H7 (cell line): ENCODE measurements at places on chromosomes 16 and 17. TPM values are rescaled to one million over a fixed set of nuclear protein-coding genes. Genes with fewer than 3 reads are reported as not detected.

DNA sequence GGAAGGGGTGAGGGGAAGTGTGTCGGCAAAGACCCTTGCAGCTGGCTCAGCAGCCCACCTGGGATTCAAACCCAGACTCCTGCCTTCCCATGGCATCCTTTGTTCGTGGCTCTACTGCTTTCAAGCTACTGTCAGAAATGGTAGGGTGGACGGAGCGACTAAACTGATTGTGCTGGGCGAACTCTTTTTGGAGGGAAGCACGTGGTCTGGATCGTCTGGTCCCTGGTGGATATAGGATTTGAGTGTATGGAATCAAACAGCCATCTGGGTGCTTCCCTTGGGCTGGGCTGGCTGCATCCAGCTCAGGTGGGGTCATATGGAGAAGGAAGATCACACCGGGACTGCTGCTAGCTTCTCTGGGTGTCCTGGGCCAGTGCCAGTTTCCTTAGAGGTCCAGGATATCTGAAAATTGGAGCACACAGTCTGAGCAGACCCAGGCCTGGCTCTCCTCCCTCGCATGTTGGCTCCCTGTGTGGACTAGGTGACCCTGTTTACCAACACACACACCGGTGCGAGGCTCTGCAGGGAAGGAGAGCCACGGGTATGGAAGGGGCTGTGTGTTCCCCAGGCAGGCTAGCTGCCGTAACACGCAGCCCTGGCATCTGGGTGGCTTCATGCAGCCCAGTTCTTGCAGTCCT lies 8.6 kb downstream of the CMIP start:
- no peak for DNase-seq

Gene HSF5
- not detected in 2 replicates for total RNA-seq

Gene LPO
- not detected in 2 replicates for total RNA-seq

- no peak for DNase-seq
These were observed 22.7 kb upstream of the ZC3H7A start for GRCh38 chr16:11819798-11820197.

GRCh38 chr17:30326809-30327208 lies 7.0 kb downstream of the TMIGD1 start:
- no peak for DNase-seq

DNA sequence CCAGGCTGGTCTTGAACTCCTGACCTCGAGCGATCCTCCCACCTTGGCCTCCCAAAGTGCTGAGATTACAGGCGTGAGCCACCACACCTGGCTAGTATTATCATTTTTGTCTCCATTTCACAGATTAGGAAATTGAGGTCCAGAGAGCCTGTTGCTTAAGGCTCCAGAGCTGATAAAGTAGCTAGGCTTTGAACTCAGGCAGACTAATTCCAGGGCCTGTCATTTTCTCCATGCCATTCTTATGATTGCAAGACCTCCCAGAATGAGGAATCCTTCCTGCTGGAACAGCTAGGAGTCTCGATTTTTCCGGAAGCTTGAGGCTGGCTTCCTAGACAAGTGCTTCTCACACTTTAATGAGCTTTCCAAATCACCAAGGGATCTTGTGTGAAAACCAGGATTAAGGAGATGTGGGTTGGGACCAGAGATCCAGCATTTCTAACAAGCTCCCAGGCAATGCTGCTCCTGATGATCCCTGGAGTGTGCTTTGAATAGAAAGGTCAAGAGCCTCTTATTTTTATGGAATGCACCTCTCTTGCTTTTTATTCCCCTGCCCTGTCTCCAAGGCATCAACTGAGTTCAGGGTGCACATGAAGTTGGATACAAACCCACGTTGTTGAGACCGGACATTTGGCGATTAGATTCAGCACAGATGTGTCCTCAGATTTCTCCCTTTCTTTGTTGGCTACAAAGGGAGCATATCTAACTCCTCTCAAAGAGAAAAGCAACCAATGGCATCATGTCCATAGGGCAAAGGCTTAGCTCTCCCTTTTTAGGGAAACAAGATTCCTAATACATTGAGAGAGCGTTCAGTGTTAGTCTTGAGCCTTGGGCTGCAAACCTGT lies 40.3 kb upstream of the FAM20A start:
- DNase-seq = no peak
